NCI-H2227 treated with DMSO at 0.1 percent for 48 hours (cell line): ENCODE measurements at places on chromosomes 1 and 21.

DNA sequence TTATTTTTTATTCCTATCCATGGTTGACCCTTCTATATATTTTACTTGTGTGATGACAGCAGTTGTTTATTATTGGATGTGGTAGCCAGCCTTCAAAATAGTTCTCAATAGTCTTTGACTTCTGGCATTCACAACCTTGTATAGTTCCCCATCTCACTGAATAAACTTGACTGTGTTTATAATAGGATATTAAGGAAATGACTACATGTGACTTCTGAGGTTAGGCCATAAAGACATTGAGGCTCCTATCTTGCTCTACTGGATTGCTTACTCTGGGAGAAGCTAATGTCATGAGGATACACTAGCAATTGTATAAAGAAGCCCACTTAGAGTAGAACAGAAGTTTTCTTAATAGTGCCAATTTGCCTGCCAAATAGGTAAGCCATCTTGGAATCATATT lies 231.8 kb downstream of the NEGR1 start:
- no peak for DNase-seq

DNA sequence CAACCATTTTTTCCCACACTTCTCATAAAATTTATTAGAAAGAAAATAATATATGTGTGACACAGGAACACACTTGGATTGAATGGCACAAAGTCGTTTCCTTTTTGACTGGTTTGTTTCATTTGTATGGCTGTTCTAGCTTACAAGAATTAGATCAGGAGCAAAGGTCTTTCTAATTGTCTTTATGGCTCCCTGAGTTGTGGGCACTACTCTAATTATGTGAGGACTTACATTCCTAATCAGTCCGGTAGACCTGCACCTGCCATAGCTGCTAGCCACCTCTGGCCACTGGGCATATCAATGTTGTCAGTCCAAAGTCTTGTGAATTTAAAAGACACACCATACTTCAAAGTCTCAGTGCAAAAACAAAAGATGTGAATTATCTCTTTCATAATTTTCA lies 346.7 kb downstream of the NTNG1 start:
- DNase-seq: no peak

DNA sequence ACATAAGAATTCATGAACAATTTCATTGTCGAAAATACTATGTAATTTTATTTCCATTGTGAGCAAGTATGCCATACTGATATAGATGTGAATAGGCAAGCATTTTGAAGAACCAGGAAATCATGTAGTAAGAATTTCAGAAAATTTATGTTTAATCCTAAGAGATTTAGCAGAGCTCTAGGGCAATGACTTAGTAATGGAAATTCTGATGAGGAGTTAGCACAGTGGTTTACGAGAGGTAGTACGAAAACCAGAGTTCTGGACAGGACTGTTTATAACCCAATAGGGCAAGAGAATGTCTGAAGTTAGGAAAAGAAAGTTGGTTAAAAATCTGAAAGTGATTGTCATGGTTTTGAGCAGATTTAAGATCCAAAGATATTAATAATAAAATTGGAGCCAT lies 439.6 kb upstream of the DEPDC1 start:
- DNase-seq: no peak

GRCh38 chr1:203288400-203288799 lies 16.9 kb upstream of the BTG2 start:
- DNase-seq: no peak

DNA sequence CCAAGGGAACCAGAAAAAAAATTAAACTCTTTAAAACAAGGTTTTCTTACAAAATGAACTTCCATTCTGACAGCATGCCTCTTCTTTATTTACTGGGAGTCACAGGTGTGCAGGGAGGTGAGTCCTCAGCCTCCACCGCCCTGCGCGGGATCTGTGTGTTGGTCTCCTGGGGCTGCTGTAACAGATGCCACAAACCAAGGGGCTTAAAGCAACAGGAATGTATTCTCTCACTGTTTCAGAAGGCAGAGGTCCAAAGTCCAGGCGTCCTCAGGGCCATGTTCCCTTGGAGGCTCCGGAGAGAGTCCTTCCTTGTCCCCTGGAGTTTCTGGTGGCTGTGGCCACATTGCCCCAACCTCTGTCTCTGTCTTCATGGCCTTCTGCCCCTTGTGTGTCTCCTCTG lies 123.6 kb upstream of the C1orf174 start:
- DNase-seq: no peak

DNA sequence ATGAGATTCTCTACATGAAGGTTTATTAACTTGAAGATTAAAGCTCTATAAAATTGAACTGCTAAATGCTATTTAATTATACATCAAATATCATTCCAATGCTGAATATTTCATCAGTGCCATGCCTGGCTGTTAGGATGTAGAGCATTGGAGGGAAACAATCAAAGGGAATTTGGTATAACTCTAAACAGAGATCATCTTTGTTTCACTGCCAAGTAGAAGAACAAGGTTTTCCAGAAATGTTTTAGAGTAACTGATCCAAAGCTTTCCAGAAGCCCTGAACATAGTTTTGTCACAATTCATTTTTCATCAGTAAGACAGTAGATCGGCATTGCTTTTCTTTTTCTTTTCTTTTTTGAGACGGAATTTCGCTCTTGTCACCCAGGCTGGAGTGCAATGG lies 5.9 kb upstream of the DSTYK start:
- DNase-seq: no peak

GRCh38 chr1:6822530-6823359 lies 37.5 kb downstream of the CAMTA1 start:
- DNase-seq: peak; percentile 17

- no peak for DNase-seq
Measured at GRCh38 chr1:162217706-162218105, 148.2 kb downstream of the NOS1AP start.
